MV-4-11 (cell line): ENCODE measurements at places on chromosomes 7 and 10.
A peak's percentile ranks its signal among the peaks of the same experiment; 100 is the strongest.

GRCh38 chr10:104557966-104558365, 83.1 kb upstream of the SORCS3 start:
- DNase-seq, result no peak

DNA sequence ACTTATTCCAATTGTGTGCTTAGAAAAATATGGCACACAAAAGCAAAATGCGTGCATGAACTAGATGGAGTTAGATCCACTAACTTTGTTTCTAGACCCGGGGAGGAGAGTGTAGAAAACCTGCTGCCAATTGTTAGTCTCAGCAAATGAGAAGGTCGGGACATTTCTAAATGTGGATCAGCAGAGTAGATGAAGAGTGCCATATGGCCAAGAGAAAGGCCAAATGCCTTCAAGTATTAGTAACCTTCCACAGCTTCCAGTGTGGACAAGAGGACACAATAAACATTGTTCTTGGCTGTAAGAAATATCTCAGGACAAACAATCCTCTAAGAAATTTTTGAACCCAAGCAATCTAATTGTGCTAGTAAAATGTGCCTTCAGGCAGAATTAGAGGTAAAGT, 690.3 kb downstream of the REEP3 start:
- no peak for DNase-seq

DNA sequence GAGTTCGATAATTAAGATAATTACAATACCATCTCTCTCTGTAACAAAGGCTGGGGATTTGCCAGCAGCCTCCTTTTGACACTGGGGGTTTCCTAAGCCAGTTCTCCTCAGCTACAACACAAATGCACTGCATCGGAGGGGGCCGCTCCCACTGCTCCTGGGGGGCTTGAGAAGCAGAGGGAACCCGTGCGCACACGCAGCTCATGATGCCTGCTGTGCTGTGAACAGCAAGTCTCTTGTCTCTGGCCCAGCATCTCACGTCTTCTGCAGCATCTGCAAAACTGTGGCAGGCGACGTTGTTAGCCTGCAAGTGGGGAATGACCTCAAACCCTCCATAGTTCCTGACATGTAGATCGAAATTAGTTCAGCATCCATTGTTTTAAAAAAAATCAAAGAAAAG, 5.5 kb downstream of the VIPR2 start:
- no peak for DNase-seq

DNA sequence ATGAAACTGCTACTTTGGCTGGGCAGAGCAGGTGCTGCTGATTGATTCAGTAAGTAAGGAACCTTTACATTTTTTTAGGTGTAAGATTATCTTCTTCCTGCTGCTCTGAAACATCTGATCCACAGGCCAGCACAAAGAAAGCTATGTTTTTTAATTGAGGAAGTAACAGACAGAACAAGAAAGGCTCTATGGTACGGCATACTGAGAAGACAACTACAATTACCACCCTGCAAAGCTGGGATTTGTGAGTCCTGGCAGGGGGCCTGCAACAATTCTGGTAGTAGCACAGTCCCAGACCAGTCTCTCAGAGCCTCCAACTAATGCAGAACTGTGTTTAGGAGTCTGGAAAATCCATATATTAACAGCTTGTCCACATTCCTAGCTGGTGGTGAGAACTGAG, 103.0 kb upstream of the LRRTM3 start:
- no peak for DNase-seq

DNA sequence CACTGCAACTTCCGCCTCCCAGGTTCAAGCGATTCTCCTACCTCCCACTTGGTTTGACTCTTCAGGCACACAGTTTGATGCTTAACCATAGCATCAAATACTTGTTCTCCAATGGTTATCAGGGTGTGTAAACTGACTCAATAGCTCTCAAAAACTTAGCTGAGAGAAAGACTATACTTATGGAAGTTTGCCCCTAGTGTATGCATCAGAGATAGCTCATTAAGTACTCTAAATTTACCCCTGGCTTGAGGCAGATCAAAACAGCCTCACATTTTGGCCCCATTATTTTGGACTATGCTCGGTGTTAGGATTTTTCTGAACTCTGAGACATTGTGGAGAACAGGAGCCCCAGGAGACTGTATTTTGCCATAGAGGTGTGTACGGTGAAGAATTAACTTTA, 40.8 kb upstream of the SLC35B4 start:
- no peak for DNase-seq

GRCh38 chr10:100254191-100254590, 13.2 kb downstream of the CWF19L1 start:
- DNase-seq, result peak; percentile 55

GRCh38 chr7:70717553-70718329, 414.2 kb upstream of the GALNT17 start:
- no peak for DNase-seq

GRCh38 chr7:80611353-80611752, 27.1 kb upstream of the CD36 start:
- no peak for DNase-seq

- peak; percentile 41 for DNase-seq
Observed at GRCh38 chr7:22572292-22572691, 72.3 kb upstream of the STEAP1B start.

GRCh38 chr7:132771301-132771730, 195.0 kb upstream of the PLXNA4 start:
- DNase-seq, result no peak

DNA sequence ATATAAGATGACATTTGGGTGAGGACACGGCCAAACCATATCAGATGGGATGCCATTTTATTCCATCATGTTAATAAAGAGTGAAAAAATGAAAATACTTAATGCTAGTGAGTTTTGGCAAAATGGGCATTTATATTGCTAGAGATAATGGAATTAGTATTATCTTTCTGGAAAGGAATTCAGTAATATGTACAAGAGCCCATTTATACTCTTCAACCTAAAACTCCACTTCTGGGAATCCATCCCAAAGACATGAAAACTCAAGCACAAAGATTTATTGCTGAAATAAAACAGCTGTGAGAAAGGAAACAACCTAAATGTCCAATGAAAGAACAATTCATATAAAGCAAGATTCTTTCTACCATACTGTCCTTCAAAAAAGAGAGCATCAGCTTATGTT, 96.0 kb upstream of the TMEM168 start:
- DNase-seq, result no peak

GRCh38 chr10:117005026-117005526, at the start of gene SHTN1:
Gene SHTN1, minus strand, starts transcription at chr10:117005187. Its CDS starts 108 bp downstream, at chr10:117005079.
- DNase-seq, result peak; percentile 11

- no peak for DNase-seq
Observed at GRCh38 chr10:124510759-124511158, 49.1 kb downstream of the LHPP start.

DNA sequence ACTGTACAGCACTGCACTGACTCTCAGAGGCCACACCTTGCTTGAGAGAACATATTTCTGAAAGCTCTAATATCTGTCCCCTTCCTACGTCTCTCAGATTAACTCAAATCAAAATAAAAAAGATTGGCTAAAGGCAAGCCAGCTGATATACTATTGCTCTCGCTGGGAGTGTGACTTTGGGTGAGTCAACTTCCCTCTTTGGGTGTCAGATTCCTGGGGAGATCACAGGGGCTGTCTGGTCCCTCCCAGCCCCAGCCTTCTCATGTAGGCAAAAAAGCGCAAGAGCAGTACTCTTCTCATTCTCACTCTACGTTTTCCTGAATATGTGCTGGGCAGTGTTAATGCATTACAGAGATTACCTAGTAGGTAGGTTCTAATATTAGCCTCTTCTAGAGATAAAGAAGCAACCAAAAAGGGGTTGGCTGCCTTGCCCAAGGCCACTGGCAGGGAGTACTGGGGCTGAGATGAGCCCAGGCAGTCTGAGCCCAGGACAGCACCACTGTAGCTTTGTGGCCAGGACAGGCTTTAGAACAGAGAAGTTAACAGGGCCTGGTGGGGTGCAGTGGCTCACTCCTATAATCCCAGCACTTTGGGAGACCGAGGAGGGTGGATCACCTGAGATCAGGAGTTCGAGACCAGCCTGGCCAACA, 9.1 kb upstream of the DENND2A start:
- DNase-seq, result peak; percentile 33

DNA sequence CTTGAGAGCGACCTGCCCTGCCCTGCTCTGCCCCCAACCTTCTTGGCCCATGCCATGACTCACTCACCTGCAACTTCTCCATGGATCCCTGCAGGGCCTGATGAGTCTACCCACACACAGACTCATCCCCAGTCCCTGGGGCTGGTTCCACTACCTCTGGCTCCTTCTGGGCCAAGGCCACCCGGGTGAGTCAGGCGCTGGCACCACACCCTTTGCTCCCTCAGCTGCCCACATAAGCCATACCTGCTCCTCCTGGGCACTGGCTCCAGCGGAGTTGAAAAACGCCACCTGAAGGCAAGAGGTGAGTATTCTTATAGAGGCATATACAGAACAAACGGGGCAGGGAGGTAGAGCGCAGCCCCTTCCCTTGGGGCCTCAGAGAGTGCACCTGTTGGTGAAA, 16.2 kb upstream of the MTPAP start:
- no peak for DNase-seq

DNA sequence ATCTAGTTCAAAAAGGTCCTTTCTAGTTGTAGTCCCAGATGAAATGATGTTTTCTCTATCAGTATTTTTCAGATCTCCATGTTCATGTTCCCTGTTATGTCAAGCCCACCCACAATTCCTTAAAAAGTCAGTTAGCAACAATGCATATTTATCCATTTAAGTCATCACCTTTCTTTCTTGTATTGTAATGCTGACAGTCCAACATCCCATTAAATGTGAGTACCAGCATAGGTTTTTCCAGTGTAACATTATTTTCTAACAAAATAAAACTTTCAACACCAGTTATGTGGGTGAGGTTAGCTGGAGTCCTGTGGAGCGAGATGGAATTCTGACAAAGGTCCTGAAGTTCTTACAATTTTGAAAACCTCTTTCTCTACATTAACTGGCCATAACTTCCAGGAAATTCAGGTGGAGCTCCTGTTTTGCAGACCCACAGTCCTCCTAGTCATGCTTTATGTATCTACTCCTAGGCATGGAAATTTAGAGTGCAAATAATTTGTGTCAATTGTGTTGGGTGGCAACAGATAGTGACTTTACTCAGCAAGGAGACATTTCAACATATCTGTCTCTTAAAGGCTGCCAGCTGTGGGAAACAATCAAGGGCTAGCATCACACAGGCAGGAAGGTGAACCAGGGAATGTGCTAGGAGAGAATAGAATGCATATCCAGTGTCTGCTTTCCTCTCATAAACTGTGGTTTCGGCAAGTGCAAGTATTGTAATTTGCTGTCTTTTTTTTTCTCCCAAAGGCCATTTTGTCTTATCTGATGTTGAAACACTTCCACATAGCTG, 162.6 kb downstream of the MTERF1 start:
- no peak for DNase-seq

- no peak for DNase-seq
Observed at GRCh38 chr7:94700926-94701554, 45.1 kb upstream of the SGCE start.

DNA sequence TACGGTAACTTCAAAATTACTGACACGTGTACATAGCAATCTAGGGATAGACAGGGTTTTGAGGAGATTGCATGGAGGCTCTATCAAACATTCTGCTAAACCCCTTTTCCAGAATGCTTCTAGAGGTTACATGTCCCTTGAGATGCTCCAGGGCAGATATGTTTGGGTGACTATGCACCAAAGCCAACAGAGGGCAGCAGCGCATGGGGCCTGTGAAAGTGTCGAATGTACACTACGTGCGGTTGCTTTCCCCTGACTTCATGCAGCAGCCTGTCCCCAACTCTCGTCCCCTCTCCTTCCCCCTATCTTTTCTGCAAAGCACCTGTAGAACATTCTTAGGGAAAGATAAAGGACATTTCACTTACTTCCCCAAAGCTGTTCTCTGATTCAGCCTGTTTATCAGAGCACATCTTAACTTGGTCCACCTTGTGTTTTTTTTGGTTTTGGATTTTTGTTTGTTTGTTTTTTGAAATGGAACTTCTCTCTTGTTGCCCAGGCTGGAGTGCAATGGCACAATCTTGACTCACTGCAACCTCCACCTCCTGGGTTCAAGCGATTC, 90.2 kb downstream of the UBE3C start:
- no peak for DNase-seq

DNA sequence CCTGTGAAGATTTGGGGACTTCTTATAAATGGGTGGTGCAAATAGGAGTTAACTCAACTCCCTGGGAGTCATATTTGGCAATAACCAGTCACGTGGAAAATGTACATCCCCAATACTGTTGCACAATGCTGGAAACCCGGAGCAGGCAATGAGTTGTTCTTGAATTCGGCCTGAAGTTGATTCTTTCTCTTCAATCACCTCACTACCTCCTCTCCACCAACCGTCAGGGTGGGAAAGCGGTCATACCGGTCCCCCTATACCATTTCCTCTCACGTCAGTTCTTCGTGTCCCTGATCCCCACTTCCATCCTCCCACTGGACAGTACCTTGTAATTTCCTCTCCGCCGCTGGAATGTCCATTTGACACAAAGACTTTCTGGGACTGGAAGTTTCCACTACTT, 2.8 kb downstream of the GIMAP5 start:
- peak; percentile 38 for DNase-seq

GRCh38 chr7:113154117-113154516, 35.8 kb upstream of the SMIM30 start:
- DNase-seq, result no peak

GRCh38 chr7:156829669-156830336, 63.2 kb downstream of the LMBR1 start:
- peak; percentile 62 for DNase-seq

DNA sequence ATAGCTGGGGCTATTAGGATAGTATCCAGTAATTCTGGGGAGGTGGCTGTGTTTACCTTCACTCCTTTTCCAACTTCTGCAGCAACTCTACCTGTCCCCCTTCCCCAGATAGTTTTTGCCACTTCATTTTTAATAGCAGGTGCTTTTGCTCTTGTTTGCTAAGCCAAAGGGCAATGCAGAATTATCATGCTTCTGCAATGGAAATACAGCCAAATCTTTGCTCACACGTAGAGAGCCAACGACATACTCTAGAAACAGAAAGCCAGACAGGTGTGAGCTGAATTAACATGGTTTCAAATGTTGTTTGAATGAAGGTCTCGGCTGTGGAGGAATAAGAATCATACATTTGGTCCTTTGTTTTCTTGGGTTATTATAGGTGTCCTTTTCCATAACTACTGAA, 14.4 kb downstream of the PLEKHS1 start:
- DNase-seq, result no peak

DNA sequence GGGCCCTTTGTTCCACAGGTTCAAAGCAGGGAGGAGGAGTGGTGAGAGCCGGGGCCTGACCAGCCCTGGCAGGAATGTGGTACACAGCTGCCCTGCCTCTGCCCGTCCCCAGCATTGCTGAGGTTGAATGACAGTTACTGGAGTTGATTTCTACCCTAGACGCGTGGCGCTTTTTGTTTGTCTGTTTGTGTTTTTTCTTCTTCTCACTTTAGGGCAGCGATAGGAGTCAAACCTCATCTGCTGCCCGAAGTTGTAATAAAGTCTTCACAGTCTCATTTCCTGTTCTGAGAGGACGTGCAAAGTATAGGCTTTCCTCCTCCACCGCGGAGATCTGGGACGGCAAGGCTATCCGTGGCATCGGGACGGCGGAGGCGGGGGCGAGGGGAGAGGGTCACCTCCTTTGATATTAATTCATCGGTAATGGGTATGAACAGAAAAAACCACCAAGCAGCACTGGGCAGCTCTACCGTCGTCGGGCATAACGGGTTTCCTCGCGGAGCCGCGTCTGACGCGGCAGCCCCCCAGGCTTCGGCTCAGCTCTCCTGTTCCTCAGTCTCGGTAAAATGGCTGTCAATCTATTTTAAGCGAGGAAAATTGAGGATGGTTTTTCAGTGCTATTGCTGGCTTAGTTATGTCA, 160.8 kb downstream of the LRMDA start:
- DNase-seq, result no peak
